Right renal cortex interstitium (tissue), 3 donors: ENCODE measurements at places on chromosomes 4 and X. TPM values are rescaled to one million over a fixed set of nuclear protein-coding genes. Genes with fewer than 3 reads are reported as not detected.

DNA sequence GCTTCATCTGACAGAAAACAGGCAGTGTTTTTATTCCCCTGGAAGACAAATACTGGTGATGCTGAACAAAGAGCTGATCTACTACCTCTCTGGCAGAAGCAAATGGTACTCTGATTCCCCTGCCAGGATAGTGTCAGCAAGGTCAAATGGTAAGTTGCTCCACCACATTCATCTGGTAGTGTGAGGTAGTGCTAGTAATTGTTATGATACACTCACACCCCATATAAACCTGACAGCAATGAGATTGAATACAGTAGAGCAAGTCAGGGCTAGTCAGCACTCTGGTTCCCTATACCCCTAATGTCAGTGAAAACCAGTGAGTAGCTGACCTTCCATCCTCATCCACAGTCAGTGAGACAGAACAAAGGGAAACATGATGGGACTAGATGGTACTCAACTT, 3.4 kb upstream of the SPIN4 start:
- no peak for DNase-seq

NLRP2B gene
- not detected for polyA plus RNA-seq

DNA sequence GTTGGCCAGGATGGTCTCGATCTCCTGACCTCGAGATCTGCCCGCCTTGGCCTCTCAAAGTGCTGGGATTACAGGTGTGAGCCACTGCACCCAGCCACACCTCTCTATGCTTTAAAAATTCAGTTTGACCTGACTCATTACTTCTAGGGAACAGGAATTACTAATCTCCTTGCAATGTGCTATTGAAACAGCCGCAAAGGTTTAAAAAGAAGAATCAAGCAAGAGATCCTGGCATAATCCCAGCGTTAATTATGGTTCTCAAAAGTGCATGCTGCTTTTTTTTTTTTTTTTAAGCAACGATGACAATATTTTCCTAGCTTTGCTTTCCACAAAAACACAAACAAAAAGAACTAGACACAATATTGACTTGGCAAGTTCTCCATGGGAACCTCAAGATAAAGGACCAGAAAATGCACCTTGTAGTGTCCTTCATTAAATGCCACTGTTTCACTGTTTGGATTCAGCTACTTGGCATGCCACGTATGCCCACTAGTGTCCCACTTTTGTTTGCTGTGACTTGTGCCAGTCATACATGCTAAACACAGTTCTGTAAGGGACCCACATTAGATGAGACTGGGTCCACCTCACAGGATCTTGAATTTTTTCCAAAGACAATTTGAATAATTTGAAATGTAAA, 112.6 kb upstream of the PPARGC1A start:
- no peak for DNase-seq

DNA sequence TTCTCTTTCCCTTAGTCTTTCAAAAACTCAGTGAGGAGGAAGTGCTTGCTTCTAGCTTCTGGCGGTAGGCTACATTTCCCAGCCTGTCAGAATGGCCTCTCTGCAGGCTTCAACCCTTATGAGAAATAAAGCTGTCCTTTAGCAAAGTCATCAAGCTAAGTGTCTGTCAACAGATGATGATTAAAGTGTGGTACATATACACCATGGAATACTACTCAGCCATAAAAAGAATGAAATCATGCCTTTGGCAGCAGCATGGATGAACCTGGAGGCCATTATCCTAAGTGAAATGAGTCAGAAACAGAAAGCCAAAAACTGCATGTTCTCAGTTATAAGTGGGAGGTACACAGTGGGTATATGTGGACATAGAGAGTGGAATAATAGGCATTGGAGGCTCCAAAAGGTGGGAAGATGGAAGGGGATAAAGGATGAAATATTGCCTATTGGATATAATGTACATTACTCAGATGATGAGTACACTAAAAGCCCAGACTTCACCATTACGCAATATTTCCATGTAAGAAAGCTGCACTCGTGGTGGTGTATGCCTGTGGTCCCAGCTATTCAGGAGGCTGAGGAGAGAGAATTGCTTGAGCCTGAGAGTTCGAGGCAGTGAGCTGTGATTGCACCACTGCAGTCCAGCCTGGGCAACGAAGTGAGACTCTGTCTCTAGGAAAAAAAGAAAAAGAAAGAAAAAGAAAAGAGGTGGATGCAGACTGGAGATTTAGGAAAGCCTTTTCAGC, 7.9 kb downstream of the TRIM2 start:
- no peak for DNase-seq

DNA sequence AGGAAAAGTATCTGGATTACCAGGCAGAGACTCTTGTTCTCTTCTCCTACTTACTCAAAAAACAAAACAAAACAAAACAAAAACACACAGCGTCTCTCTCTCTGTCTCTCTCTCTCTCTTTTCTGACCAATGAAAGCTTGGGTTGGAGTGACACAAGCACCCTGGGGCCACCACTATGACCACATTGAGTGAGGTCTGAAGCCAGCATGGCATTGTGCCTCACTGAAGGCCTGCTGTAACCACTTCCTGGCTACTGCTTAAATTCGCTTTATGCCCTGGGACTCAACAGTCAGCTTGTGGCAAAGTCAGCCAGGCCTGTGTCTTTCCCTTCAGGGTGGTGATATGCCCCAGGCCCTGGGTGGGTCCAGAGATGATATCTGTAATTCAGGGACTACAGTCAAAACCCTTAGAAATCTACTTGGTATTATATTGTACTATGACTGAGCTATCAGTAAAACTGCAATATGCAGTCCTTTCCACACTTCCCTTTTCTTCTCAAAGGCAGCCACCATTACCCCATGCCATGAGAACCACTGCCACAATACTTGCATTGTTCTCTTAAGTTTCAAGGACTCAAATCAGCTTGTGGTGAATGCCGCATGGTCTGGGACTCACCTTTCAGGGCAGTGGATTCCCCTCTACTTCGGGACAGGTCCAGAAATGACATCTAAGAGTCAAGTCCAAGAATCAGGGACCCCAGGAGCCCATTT, 606.8 kb upstream of the KLHL4 start:
- no peak for DNase-seq

- DNase-seq, result no peak
Observed at GRCh38 chr4:168812806-168813205, 197.2 kb downstream of the CBR4 start.

DNA sequence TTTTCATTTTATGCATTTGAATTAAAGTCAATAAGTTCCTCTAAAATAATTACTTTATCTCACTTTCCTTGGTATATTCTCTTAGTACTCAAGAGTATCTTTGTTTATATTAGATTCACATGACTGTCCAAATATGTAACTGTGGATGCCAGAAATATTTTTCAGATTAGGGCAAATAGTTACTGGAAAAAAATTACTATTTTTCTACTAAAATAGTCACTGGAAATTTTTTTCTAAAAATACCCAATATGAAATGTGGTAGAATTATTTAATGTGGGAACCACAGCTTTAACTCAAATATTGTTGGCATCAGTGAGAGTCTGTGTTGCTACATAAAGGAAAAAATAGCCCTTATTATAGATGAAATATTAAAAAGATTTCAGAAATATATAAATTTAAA, 70.4 kb upstream of the NMU start:
- no peak for DNase-seq

ZFP92 gene
- polyA plus RNA-seq, result 0.98 TPM

DNA sequence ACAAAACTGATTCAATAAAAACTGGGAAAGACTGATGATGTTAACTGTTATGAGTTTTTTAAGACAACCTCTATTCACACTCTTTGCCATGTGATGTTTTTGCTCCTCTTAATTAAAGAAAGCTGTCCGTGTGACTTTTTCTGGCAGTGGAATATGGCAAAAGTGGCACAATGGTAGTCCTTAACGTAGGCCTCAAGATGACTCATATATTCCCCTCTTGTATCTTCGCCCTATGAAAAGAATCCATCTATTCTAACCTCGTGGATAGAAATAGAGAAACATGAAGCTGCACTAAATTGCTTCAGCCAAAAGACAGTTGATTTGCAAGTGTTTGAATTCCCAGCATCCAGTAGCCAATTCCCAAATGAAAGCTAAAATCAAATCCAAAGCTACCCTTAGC, 603.8 kb upstream of the PCDH7 start:
- DNase-seq, result no peak

ATP6AP1 gene
- polyA plus RNA-seq, result 162 TPM

GCNA gene
- polyA plus RNA-seq, result 2.5 TPM

GRCh38 chr4:150126864-150127203, 48.6 kb downstream of the DCLK2 start:
- DNase-seq, result no peak

MAGEE1 gene
- polyA plus RNA-seq, result 5.9 TPM

- no peak for DNase-seq
Observed at GRCh38 chr4:189049682-189050081, 891.0 kb upstream of the FRG1 start.

DNA sequence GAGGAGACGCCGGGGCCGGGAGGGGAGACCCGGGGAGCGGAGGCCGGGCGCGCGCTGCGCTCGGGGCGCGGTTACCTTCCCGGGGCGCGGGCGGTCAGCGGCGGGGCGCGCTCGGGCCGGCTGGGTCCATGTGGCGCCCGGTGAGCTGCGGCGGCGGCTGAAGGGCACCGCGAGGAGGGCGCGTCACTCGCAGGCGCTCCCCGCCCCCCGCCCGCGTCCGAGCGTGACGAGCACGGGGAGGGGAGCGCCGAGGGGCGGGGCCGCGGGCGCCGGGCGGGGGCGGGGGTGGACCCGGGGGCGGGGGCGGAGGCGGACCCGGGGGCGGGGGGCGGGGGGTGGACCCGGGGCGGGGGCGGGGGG, at the start of gene CPLX1:
TSS of gene CPLX1 (minus strand) at position 159 of the 360 bp plus-strand sequence. CDS start 1,607 bp downstream, outside the sequence.
- DNase-seq, result no peak

DNA sequence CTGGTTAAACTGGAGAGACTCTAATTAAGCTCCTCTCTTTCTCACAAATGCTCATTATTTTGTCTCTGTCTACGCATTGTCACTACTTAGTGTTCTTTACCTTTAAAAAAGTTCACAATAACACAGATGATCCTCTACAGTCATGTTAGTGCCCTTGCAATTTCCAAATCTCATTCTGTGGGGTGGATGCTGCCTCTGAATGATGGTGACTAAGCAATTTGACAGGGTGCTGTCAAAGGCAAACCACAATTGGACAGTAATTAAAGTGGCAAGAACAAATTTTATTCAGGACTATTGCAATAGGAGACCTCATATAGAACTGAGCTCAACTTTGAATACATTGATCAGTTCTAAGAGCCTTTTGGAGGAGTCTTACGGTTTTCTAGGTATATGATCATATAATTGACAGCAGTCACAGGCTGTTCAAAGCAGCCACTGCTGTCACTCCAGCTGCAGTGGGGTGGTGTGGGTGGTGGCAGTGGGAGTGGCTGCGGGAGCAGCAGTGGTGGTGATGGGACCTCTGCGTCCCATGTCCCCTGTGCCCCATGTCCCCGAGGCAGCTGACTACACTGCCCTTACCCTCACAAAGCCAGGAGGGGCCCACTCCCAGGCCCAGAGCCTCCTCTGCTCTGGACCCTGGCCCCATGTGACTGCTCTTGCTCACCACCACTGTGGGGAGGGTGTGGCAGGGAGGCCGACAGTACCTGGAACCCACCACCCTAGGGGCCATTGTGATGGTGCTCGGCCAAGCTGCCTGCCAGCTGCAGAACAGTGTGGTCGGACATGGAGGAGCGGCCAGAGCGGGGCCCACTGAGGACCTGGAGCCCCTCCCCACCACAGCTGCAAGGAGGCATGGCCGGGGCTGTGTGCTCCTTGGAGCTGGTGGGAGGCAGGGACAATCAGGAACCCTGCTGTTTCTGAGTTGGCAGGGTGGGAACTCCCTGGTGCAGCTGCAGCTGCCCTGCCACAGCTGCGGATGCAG, 30.4 kb upstream of the PAGE1 start:
- DNase-seq, result no peak

P2RY10 gene
- polyA plus RNA-seq, result 0.15 TPM

- no peak for DNase-seq
Observed at GRCh38 chr4:174314770-174315169, 31.1 kb downstream of the CEP44 start.

GRCh38 chr4:106687026-106687425, 318.4 kb upstream of the GIMD1 start:
- no peak for DNase-seq

FGFBP1 gene
- 0.46 TPM for polyA plus RNA-seq

- no peak for DNase-seq
Observed at GRCh38 chrX:41435708-41436107, 11.4 kb upstream of the NYX start.
